CD4-positive, alpha-beta T cell treated with Interleukin-6 at 100 ng/mL for 8 hours (primary cell): ENCODE measurements at places on chromosomes 6 and 20.

GRCh38 chr6:93523365-93523764 lies 104.0 kb upstream of the EPHA7 start:
- DNase-seq: no peak

GRCh38 chr6:4852938-4853337 lies 76.7 kb downstream of the CDYL start:
- no peak for DNase-seq

- DNase-seq: no peak
Observed at GRCh38 chr20:8766868-8767390, 302.0 kb upstream of the PLCB4 start.

- DNase-seq: peak; percentile 55
Observed at GRCh38 chr20:41138475-41139226, 1.3 kb downstream of the PLCG1 start.

DNA sequence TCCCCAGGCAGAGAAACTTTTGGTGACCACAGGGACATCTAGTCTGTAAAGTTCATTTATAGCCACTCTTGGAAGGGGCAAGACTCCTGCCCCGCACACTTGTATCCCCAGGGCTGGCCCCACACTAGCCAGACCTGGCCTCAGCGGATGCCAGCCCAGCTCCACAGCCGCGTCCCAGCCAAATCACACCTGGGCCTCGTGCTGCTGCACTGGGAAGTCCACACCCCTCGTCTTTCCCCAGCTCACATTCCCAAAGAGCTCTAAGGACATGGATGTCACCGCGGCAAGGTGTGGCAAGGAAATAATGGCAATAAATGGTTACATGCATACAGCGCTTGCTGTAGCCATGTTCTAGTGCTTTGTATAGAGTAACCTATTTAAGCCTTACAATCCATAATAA lies 8.6 kb downstream of the IP6K3 start:
- DNase-seq: no peak

GRCh38 chr20:48661575-48662455 lies 166.0 kb downstream of the PREX1 start:
- no peak for DNase-seq

DNA sequence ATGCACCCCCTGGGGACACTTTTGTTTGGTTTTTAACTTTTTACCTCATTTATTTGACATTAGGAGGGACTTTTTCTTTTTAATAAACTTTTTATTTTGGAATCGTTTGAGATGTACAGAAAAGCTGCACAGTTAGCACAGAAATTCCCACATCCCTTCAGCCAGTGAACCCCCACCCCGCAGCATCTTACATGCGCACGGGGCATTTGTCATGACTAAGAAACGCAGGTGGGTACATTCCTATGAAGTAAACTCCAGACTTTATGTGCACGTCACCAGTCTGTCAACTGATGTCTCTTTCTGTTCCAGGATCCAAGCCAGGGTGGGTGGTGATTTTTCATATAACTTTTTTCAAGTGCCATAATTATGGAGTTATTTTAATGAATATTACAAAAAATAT lies 4.9 kb upstream of the ZNF831 start:
- DNase-seq: no peak

- no peak for DNase-seq
Observed at GRCh38 chr20:49814057-49814694, 1.5 kb downstream of the SLC9A8 start.

DNA sequence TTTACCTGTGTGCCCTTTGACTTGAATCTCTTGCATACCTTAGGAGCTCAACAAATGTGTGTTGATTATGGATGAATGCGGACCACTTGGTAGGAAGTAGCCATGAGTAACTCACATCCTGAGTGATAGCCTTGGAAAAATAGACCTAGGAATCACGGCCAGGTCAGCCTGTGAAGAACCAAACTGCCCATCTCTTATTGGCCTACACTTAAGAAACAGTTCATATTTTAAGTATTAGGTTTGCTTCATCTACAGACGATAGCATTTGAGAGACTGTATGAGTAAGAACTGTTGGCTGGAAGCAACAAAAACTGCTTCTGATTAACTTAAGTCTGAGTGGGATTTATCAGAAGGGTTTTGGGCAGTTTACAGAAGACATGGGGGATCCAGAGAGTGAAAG lies 320.1 kb upstream of the PRND start:
- DNase-seq: no peak

- no peak for DNase-seq
Observed at GRCh38 chr6:131966443-131966842, 15.3 kb upstream of the CCN2 start.

- no peak for DNase-seq
Observed at GRCh38 chr6:30446259-30446658, 43.0 kb upstream of the HLA-E start.

DNA sequence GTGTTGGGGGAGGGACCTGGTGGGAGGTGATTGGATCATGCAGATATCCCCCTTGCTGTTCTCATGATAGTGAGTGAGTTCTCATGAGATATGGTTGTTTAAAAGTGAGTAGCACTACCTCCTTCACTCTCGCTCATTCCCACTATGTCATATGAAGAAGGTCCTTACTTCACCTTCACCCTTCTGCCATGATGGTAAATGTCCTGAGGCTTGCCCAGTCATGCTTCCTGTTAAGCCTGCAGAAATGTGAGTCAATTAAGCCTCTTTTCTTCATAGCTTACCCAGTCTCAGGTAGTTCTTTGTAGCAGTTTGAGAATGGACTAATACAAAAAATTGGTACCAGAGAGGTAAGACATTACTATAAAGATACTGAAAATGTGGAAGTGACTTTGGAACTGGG lies 425.9 kb downstream of the HTR1B start:
- no peak for DNase-seq

GRCh38 chr6:150894935-150895552 lies 29.5 kb downstream of the MTHFD1L start:
- peak; percentile 4 for DNase-seq
